ENCODE measurements at places on chromosomes 4 and X.
A peak's percentile ranks its signal among the peaks of the same experiment; 100 is the strongest.

DNA sequence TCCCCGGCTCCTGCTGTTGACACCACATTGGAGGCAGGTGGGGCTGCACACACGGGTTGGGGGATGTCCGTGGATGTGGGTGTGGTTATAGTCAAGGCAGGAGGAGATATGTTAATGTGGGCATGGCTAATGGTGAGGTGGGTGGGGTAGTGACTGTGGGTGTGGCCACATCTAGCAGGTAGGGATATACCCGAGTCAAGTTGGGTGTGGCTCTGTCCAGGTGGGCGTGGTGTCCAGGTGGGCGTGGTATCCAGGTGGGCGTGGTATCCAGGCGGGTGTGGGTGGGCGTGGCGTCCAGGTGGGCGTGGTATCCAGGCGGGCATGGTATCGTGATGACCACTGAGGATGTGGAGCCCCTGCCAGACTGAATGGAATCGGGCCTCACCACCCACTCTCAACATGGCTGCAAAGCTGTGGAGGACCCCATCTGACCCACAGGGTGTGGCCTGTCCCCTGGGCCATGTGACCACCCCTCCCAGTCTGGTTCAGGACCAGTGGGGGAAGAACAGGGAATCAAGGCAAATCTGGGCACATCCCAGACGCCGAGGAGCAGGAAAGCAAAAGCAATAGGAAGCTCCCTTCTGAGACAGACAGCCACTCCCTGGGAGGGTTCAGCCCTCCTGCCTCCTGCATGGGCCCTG is 21.0 kb downstream of the MAN2B2 start:
- DNase-seq, result no peak

GRCh38 chrX:47217121-47217851 is 1.2 kb upstream of the CDK16 start:
- DNase-seq, result peak; percentile 45

DNA sequence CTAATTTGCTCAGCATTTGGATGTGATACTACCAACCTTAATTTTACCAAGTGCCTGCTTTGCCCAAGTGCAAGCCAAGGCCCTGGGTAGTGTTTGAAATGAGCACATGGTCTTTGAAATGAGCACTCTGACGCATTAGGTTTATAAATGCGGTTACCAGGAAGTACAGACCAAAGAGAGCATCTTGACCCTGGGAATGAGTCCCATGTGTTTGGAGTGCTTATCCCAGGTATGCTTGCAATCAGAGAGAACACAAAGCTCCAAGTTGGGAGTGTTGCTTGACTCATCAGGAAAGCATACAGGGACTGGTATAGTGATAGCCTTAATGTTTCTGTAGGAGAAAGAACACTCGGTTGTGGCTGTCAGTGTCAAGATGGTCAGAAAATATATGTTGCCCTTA is 203.6 kb upstream of the MAMLD1 start:
- no peak for DNase-seq

- DNase-seq, result peak; percentile 55
Observed at GRCh38 chrX:3815896-3816664, 102.6 kb upstream of the PRKX start.

DNA sequence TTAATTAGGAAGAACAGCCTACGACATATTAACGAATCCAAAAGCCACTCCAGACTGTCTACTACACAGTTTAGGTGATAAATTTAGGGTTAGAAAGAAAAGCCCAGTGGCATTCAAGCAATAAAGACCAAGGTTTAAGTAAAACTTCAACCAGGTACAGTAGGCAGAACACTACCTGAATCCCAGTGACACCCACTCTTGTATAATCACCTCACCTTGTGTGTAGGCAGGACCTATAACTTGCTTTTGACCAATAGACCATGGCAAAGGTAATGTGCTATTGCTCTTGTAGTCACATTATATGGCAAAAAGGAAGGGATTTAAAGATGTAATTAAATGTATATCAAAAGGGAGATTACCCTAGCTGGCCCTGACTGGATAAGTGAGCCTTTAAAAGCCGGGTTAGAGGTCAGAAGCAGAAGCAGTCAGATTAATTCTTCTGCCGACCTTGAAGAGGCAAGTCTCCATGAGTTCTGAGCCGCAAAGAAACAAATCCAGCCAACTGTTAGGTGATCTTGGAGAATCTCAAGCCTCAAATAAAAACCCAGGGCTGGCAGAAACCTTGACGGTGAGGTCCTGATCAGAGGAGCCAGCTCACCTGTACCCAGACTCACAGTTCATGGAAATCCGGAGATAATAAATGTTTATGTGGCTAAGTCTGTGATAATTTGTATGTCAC is 8.8 kb downstream of the FSTL5 start:
- DNase-seq, result no peak

GRCh38 chr4:64893205-64893604 is 484.0 kb upstream of the TECRL start:
- DNase-seq, result no peak

- no peak for DNase-seq
Observed at GRCh38 chr4:133910165-133910564, 291.4 kb downstream of the PABPC4L start.

DNA sequence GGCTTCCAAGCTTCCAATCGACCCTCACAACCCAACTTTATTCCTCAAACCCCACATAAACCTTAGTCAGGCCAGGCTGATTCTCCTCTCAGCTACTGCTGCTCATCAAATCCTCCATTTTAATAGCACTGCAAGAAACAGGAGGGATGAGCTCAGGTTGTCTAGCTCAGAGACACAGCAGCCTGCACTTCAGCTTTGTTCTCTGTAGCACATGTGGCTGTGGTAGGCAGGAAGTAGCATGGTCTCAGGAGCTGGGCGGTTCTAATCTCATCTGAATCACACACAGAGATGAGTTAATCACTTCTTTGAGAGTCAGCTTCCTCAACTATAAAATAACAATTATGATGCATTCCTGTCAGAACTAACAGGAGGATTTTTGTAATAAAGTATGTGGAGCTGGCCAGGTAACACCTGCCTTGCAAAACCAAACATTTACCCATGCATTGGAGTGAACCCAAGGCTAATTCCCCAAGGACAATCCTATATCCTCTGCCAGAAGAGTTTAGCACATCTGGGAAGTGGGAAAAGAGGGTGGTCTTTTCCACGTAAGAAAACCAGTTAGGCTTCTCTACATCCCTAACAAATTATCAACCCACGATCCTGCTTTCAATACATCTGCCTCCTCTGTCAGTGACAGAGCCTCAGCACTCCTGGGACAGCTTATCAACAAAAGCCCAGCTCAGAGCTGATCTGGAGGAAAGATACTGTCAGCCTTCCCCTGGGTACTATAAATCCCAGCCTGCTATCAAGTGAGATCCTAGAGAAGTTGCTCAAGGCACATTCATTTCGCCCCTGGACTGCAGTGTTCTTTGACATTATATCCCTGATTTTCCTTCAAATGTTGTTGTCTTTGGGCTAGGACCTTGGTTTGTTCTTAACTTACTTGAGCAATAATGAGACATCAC is 32.8 kb downstream of the ELOVL6 start:
- DNase-seq, result no peak

- no peak for DNase-seq
Observed at GRCh38 chr4:127124919-127125318, 507.8 kb upstream of the INTU start.

- no peak for DNase-seq
Observed at GRCh38 chr4:139242511-139243051, 37.4 kb downstream of the MGARP start.

DNA sequence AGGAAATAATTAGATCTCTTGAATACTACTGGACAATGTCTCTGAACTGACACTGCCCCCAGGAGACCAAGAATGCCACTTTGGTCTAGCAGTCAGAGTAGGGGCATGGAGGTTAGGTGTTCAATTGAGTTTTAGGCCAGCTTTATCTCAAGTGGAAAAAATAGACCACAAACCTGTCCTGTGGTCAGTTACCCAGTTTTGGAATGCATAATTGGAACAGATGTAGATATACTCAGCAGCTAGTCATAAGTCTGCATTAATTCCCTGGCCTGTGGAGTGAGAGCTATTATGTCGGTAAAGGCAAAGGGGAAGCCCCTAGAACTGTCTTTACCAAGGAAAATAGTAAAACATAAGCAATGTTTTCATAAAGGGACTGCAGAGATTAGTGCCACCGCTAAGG is 587.7 kb downstream of the GLUD2 start:
- no peak for DNase-seq

DNA sequence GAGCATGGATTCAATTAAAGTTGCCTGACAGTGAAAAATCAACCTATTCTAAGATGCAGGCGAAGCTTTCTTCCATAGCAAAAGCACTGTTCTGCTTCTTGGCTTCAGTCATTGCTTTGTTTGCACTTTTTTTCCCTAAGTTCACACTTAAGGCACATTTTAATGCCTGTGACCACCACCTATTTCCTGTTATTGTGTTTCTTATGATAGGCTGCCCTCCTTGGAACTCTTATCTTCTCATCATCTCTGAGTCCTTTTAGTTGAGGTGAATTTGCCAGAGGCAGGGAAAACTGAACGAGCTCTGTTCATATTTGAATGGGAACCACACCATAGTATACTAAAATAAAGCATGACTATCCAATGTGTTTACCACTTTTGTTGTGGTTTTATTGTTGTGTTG is 119.8 kb downstream of the SPCS3 start:
- no peak for DNase-seq

DNA sequence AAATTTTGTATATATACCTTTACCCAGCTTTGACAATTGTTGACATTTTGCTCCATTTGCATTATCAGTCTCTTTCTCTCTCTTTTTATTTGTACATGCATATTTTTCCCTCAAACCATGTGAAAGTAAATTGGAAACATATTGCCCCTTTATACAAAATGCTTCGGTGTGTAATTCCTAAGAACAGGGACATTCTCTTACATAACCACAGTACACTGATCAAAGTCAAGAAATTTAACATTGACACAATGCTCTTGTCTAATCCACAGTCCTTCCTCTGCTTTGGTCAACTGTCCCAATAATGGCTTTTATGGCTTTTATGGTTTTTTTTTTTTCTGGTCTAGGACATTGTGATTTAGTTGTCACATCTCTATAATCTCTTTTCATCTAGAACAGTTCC is 9.5 kb upstream of the SMS start:
- DNase-seq, result no peak

DNA sequence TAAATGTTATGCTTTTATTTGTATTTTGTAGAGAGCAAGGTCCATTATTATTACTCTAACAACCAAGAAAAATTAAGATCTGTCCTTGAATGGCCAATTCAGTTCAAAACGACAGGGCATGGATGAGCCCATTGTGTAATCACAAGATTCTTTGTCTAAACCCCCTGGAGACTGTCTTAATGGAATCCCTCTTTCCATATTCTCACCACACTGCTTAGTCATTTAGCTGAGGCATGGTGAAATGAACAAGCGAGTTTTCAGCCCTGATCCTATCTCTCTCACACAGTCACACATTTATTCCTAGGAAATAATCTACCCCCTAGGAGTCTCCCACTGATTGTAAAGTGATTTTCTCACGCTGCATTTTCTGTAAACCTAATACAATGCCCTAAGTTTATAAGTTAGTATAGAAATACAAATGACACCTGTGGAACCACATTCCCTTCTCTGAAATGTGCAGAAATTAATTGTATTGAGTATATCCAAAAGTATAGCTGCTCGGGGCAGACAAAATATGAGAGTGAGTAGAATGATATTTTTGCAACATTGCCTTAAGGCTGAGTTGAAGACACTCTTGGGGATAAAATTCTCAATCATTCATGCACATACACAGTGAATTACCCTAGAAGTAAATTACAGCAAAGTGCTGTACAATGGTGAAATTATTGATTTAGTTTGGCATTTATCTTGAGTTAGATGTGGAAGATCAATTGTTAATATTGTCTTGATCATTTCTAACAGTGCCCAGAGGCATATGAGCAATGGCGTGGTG is 119.7 kb upstream of the PCDH7 start:
- no peak for DNase-seq

DNA sequence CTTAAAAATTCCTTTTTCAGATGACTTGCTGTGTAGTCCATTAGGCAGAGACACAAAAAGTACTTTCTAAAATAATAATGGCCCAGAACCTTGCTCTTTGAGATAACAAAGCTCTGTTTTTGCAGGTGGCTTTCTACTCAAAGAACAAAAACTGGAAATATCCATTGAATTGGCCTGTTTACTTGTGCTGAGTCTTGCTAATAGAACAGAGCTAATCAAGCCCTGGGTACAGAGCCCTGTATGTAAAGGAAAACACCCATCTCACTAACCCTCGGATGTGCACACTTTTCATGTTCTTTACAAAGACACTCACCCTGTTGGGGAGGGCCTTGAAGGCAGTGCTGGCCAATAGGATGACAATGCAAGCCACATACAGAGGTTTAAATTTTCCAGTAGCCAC is 27.0 kb upstream of the LNX1 start:
- no peak for DNase-seq

- no peak for DNase-seq
Observed at GRCh38 chrX:37640142-37640541, 45.4 kb upstream of the XK start.

DNA sequence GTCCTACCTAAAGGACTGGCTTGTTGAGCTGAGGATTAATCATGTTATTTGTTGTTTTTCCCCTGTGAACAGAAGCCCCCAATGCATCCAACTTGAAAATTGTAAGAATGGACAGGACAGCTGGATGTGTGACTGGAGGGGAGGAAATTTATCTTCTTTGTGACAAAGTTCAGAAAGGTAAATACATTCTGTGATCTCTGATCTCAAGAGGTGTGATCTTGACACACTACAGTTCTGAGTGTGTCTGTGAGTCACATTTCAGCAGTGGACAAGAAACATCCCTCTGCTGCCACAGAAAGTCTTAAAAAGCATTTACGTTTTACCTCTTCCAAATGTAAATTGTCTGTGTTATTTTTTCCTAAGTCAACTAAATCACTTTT is 79.3 kb downstream of the NFKB1 start:
- no peak for DNase-seq

Data from Right ventricle myocardium superior (tissue), 1 donor.